Fibroblast of skin of left biceps (primary cell): ENCODE measurements at places on chromosomes 1 and 21.

DNA sequence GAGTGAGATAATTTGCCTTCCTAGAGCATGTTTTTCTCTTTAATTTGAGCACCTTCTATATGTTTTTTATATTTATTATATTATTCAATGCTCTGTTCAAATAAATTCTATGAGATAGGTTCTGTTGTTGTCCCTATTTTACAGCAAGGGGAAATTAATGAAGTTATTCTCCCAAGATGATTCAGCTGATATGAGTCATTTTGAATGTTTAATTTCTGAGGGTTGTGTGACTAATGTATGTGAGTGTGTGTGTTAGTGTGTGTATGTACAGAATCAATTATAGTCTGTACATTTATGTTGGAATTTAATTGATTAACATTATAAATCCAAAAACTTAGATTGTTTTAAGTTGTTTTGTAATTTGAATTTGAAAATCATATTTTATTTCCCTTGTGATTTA is 1536.7 kb upstream of the B3GALT2 start:
- DNase-seq = peak; percentile 10

- no peak for DNase-seq
These were observed 45.9 kb upstream of the EPS15 start for GRCh38 chr1:51565009-51565408.

- no peak for DNase-seq
These were observed 6.2 kb downstream of the C1orf198 start for GRCh38 chr1:230861970-230862595.

- no peak for DNase-seq
These were observed 25.8 kb downstream of the HYI start for GRCh38 chr1:43427941-43428340.

DNA sequence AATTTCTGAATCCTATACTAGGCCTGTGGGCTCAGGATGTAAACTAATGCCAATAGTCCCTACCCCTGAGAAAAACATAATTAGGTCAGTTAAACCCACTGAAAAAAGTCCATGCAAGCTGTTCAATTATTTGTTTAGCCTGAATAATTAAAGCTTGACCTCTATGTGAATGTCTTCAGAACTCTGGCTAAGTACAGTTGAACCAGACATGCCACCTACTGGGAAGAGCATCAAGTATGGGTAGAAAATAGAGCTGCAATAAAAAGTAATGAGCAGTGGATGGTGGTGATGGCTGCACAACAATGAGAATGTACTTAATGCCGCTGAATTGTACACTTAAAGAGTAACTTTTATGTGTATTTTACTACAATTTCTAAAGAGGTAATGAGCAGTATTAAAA is 23.6 kb upstream of the SLC19A2 start:
- DNase-seq = no peak

DNA sequence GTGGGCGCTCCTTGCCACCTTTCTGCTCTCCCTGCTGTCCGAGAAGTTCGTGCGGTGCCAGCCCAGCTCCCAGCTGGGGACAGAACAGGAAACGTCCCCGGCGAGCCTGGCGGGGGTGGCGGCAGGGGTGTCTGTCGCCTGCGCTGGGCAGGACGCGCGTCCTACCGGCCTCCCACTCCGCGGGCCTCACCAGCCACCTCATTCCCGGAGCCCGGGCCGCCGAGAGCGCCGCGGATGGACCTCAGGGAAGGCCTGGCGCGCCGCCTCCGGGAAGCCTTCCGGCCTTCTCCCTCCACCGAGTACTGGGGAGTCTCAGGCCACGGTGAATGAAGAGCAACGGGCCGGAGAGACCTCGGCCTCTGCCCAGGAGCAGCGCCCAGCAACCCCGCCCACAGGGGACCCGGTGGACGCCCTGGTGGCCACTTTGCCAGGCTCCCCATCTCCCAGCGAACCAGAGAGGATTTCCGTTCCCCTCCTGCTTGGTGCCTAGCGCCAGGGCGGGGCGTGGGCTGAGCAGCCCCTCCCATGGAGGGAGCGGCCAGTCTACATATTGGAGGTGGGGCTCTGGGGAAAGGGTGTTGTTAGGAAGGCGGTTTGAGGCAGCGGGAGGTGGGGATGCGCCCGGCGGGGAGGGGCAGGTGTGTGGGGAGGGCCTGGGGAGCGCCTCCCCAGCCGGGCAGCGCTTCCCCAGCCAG is 9.5 kb upstream of the TNFRSF14 start:
- no peak for DNase-seq

DNA sequence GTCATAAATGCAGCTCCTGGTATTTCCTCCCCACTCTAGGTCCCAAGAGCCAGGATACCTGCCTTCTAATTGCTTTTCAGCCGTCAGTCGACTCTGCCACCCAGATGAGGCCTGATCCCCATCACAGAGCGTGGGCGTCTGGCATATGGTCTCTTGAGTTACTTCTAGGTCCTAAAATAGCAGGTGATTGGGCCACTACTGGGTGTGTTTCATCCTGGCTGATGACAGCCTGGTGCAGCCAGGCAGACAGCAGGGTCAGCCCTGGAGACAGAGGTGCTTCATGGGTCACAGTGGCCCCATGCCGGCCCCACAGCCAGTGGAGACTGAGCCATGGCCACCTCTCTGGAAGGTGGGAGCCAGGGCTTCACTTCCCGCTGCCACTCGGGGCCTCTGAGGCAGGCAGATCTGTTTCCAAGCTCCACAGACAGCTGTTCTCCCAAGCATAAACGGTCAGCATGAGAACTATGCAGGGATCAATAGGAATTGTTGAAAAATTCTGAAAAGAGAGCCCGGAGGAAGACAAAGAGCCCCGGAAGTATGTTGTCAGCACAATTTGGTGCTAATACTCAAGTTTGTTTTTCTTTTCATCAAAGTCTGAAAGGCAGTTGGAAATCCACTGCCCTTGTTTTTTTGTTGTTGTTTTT is 83.0 kb downstream of the MAN1C1 start:
- no peak for DNase-seq
